NCI-H2107 (cell line): ENCODE measurements at places on chromosomes 13 and 19.

- DNase-seq: no peak
Observed at GRCh38 chr19:34766386-34766785, 6.6 kb downstream of the ZNF599 start.

DNA sequence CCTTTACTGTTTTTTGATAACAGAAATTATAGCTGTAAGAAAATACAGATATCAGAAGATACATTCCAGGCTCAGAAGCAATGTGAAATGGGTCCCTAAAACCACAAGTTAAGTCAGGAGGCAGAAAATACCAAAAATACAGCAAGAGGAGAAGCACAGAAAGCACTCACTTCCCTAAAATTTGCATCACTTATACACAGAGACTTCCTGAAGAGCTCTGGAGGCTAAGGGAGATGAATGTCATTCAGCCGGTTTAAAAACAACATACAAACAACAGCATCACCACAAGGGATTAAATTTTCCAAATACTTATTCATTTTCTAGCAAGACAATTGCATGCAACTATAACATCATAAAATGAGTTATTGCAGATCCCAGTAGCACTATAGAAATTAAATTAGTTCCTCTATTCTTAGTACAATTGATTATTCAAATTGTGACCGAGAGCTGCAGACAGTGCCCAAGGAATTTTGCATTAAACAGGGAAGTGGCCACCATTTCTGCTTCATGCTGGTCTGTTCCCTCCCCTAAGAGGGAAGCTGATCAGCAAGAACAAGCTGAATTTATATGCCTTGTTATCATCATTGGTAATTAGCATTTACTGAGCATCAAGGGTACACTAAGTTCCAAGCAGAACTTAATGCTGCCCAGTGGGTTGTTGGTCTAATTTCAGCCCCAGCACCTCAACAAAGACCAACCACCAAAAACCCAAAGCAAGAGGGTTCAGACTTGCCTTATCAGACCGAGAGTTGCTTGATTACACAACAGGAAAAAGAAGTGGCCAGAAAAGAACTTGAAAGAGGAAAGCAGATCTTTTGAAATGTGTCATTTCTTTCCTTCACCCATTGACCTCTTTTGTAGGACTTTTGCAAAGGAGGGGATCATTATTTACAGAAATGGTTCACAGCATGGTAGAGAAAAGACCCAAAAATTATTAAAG is 140.7 kb downstream of the KCTD12 start:
- no peak for DNase-seq

- DNase-seq: no peak
Observed at GRCh38 chr13:78596399-78596735, 7.0 kb downstream of the POU4F1 start.

DNA sequence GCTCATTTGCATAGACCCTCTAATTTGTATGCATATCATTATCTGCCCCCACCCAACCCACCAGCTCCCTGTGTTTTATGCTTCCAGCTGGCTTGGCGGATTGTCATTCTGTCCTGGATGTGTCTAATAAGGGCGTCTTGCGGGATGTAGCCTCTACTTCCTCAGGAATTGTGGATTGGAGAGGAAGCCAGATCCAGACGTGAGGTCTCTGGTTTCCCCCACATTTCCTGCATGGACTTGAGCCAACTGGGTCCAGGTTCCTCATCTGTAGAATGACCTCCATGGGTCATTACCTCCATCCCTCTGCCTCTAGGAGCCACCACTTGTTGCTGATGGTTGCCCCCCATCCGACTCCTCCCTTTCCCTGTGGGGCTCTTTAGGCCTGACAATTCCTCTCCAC is 7.3 kb downstream of the TNFSF14 start:
- no peak for DNase-seq

DNA sequence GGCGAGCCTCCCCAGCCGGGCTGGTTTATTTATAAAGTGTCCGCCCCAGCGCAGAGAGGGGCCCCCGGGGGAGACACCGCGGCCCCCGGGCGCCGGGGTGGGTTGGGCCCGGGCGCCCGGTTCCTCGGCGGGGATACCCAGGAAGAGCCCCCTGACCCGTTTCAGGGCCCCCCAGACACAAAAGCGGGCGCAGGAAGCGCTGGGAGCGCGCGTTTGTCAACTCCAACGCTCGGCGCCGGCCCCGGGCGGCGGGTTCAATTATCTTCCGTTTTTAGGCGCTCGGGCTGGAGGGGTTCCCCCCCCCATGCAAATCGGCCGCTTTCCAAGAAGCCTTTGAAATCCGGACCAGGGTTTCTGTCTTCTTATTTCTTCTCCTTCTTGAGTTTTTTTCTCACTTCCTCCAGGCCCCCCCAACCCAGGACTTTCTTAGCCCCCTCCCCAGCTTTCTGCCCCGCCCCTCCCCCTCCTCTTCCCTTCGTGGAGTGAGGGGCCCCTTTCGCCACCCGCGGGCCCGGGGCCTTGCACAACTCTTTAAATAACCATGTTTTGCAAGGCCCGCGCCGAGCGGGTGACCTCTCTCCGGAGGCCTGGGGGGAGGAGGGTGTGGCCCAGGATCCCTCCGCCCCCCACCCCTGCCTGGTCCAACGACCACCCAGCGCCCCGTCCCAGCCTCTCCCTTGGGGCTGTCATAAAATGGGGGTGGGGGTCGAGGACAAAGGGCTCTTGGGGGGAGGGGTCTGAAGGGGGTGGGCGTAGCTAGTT is 935 bp downstream of the ARID3A start:
- DNase-seq: no peak
